ENCODE measurements at places on chromosomes 3 and 15. TPM values are rescaled to one million over a fixed set of nuclear protein-coding genes. Genes with fewer than 3 reads are reported as not detected.

DNA sequence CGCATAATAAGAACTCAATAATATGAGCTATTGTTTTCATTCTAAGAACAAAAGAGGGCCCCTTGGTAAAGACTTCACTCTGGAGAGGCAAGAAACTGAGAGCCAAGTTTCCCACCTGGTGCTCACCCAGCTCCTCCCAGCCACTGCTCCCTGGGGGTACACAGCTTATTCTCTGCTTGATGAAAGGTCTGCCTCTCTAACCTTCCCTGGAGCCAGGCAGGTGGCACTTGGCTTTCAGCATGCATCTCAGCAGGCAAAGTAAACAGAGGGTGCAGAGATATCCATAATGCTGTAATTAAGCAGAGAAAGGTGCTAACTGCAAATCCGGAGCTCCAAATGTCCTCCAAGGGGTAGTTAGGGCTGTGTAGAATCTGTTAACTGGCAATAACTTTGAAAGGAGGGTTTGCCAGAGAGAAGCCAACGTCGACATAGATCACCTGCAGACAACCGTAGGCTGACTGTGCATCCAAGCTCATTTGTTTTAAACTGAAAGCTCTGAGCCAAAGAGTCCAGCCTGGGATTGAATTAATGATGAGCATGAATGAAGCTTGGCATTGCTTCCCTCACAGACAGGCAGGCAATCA is 159.6 kb upstream of the PROK2 start:
- DNase-seq, result no peak

GRCh38 chr3:169453256-169454059 is 210.1 kb downstream of the MECOM start:
- DNase-seq, result no peak

DNA sequence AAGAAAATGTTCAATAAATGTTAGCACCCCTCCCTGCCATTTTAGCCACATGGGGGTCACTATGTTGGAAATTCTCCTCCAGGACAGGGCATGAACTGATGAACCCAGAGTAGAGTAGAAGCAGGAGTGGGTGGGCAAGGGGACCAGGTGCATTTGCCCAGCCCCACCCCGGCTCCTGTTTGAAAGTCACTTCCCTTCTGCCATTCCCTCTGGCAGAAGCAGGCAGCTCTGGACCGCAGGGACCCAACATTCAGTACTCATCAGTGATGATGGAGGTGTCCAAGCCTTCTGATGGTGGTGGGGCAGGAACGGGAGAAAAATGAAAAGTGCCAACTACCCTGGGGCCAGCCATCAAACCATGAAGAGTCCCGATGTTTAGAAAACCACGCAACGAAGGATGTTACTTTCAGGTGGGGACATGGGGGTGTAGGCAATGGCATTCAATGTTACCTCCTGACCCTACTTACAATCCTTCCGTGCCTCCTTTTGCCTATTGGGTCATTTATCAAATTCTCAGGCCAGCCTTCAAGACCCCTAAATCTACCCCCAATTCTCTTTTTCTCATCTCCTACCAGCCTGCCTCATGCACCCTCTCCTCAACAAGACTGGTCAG is 17.2 kb downstream of the UBAP1L start:
- no peak for DNase-seq

GRCh38 chr3:167700046-167700445 is 34.6 kb downstream of the PDCD10 start:
- DNase-seq, result no peak

Gene GPR62
- not detected for total RNA-seq

Gene MCF2L2
- 0.40 TPM for total RNA-seq

Gene PDZRN3
- total RNA-seq, result 89.6 TPM
